Stimulated activated CD4-positive, alpha-beta T cell treated with anti-CD3 and anti-CD28 coated beads, Interleukin-1b, Interleukin-23, amount 100 ng/mL, for 1 hour (primary cell): ENCODE measurements at places on chromosomes 6 and 20.

DNA sequence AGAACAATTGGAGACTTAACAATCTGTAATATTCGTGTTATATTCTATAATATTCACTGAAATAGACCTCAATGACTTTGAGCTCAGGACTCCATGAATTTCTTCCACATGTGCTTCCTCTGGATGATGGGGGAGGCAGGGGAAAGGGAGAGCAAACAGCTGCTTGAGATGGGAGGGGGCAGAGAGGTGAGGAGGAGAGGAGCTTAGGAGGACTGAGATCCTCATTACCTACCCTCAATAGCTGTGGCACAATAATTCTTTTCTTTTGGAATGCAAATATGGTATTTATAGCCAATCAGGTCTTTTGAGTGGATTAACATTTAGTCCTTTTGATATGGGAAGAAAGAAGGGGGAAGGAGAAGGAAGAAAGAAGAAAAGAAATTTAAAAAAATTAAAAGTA, 64.1 kb upstream of the ZNF217 start:
- no peak for DNase-seq

GRCh38 chr6:108168501-108169463, 3.0 kb downstream of the NR2E1 start:
- no peak for DNase-seq

GRCh38 chr6:129785047-129785755, 75.2 kb upstream of the ARHGAP18 start:
- DNase-seq, result no peak

- DNase-seq, result no peak
Observed at GRCh38 chr6:119313937-119314884, 35.4 kb downstream of the MAN1A1 start.

- no peak for DNase-seq
Observed at GRCh38 chr6:129672881-129673631, 36.9 kb downstream of the ARHGAP18 start.

DNA sequence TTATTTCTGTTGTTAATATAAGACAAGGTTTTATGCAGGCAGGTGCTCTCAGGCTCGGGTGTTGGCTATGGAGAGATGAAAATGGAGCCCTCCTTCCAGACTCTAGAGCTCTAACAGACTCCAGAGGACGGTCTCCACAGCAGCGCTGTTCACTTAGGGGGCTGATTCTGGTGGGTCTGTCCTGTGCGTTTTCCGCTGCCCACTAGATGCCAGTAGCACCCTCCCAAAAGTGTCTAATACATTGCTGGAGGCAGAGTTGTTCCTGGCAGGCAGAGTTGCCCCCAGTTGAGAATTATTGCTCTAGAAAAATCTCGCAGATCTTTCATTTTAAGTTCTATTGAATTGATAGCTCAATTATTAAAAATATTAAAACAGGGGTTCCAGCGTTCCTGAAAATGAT, 109.9 kb downstream of the MAP3K4 start:
- no peak for DNase-seq

DNA sequence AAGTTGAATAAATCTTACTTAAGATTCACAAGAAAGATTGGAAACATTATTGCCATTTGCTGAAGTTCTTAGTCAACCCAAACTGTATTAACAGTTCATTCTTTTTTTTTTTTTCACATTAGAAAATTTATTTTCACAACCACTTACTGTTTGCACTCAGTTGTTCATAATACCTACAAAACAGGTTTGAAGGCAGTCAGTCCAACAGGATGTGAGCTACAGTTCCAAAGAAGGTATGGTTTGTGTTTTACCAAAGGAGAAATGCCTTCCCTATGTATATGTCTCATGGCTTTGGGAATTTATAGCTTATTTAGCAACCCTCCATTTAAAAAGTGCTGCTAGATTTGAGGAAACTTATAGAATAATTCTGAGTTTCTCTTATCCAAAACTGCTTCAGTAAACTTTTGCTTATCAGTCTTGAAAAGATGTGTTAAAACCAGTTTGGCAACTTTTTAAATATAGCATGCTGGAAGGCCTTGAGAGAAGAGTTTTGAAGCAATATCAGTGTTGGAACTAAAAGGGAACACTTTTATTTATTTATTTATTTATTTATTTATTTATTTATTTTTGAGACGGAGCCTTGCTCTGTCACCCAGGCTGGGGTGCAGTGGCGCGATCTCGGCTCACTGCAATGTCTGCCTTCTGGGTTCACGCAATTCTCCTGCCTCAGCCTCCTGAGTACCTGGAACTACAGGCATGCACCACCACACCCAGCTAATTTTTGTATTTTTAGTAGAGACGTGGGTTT, 46.8 kb upstream of the RREB1 start:
- no peak for DNase-seq
